ENCODE measurements at places on chromosomes 11 and 22.

DNA sequence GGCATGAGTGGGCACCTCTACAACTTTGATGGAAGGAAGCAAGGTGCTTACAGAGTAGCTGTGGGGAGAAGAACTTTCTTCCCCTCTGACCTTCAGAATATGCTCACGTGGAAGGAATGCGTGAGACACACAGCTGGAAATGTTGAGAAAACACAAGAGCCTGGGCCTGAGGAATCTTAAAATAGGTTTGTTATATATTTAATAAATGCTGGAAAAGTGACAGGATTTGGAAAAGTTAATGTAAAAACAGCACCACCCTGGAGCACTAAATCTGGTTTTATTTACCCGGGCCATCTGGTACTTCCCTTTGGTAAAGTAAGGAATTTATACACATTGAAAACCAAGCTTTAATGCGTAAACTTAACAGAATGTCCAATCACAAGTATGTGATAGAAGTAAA is 14.0 kb upstream of the AMPD3 start:
- no peak overlapping the region for H3K27ac ChIP-seq
- no peak overlapping the region for H3K4me3 ChIP-seq
- no peaks in the 10 kb centered on the region for H3K4me1 ChIP-seq
- H3K27me3 ChIP-seq: no peaks in the 10 kb centered on the region
- no peaks in the 10 kb centered on the region for H3K36me3 ChIP-seq

GRCh38 chr11:62010935-62011528 is 43.6 kb upstream of the FTH1 start:
- no peak for DNase-seq
- no peaks in the 10 kb centered on the region for H3K4me1 ChIP-seq

DNA sequence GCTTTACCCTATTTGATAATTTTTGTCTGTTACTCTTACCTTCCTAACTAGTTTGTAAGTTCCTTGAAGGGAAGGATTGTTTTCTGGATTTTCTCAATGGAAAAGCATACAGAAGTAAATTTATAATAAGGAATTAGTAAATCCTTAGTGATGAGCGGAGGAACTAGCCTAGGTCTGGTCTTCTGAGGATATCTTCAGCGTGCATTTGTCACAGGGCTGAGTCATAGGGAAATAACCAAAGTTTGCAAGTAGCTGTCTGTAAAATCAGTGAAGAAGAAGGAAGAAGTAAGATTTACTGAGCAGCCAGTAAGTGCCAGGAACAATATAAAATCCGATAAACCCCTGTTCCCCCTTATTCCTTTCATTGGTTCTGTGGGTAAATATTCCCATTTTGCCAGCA is 162.7 kb upstream of the SORL1-AS1 start:
- no peak overlapping the region for H3K4me3 ChIP-seq
- H3K27ac ChIP-seq: no peak overlapping the region
- DNase-seq: no peak
- H3K4me1 ChIP-seq: no peaks in the 10 kb centered on the region

DNA sequence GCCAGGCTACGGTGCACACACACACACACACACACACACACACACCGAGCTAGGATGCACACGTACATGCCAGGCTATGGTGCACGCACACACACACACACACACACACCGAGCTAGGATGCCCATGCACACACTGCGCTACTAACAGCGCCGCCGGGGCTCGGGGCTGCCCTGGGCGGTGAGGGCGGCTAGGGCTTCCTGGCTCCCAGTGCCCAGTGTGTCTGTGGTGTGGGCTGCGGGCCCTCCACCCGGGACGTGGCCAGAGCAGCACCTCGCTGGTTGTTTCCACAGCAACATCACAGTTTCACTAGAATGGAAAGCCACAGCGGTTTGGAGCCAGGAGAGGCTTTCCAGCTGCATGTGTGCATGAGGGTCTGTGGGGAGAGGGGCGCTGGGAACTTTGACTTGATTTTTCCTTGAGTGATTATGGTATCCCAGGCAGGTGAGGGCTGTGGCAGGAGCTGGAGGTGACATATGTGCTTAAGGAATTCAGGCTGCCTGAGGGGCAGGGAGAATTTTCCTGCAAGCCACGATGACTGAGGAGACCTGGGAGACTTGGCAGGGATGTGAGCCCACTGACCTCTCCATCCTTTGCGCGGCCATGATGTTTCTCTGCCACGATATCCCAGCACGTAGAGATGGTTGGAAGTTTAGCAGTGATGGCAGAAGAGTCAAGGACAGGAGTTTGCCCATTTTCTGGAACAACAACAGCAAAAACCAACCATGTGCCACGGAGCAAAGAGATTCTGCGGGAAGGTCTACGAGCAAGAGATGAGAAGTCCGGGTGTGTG is 195.9 kb downstream of the SNX19 start:
- no peak for DNase-seq
- H3K27ac ChIP-seq: no peak overlapping the region
- H3K27me3 ChIP-seq: no peaks in the 10 kb centered on the region
- H3K36me3 ChIP-seq: no peaks in the 10 kb centered on the region

DNA sequence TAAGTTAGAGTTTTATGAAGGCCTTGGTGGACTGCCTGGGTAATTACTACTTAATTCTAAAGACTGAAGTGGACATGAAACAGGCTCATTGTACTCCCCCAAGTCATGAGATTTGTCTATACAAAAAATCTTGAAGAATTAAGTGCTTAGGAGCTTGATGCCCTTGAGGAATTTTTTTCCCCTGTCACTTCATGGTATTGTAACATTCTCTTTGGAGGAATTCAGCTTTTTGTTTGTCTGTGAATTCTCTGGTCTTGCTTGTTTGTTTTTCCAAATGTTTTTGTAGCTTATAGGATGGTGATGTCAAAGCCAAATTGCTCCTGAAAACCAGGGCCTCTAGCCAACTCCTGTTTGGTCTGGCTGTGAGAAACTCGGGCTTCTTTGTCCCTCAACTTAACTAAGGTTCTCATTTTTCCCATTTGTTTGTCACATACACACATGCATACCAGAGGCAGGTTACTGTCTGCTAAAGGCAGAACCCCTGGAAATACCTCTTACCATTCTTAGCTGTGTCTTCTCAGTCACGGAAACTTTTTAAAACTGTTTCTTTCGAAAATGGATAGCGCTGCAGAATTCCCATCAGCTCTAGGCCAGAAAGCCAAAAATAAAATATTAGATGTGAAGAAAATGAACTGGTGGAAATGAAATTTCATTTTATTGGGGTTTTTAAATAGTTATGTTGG is 66.9 kb downstream of the AMOTL1 start:
- H3K27me3 ChIP-seq: no peaks in the 10 kb centered on the region
- no peak for DNase-seq
- H3K4me3 ChIP-seq: no peak overlapping the region
- no peaks in the 10 kb centered on the region for H3K36me3 ChIP-seq

DNA sequence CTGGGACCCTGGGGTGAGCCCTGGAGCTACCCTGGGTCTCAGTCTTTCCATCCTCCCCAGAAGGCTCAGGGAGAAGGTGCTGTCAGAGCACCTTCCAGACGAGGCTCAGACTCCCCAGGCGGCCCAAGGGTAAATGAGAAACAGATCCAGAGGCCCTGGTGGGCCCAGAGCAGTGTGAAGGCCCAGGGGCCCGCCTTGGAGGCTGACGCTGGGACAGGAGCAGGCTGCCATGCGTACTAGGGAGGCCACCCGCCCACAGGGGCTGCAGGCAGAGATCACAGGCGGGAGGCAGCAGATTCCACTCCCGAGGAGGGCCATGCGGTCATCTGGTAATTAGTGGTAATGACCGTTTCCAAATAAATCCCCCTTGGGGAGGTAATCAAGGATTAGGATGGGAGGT is 5.2 kb downstream of the WNT11 start:
- H3K4me1 ChIP-seq: peaks cover 5% of the 10 kb centered on the region
- no peak overlapping the region for H3K27ac ChIP-seq
- DNase-seq: no peak

DNA sequence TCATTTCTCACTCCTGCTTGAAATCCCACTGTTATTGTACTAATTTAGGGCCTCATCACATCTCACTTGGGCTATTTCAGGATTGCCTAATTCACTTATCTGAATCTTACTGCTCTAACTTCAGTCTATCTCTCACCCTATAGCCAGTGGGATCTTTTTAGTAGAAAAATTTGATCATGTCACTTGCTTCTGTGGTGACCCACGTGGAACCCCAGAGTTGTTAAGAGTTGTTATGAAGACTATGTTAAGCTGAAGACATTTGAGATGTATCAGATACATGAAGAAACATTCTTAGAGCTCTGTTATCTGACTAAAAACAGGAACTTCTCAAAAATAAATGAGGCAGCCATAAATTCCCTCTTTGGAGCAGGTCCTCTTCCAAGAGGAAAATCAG is 1375.6 kb upstream of the TENM4 start:
- no peaks in the 10 kb centered on the region for H3K4me1 ChIP-seq
- H3K4me3 ChIP-seq: no peak overlapping the region
- H3K36me3 ChIP-seq: no peaks in the 10 kb centered on the region
- no peaks in the 10 kb centered on the region for H3K27me3 ChIP-seq
- H3K27ac ChIP-seq: no peak overlapping the region

DNA sequence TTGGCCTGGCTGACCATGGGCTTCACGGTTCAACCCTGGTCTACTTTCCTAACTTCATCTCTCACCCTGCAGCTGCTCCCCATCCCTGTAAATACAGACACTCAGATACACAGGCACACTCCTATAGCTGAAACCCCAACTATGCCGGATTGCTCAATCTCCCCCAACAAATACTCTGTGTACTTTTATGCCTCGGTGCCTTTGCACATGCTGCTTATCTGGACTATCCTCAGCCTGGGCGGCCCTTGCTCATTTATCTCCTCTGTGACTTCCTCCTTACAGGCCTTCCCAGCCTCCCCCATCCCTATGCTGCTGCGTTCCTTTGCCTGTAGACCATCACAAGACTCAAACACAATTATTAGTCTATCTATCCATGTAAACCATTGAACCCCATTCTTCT is 76.6 kb downstream of the PKNOX2 start:
- H3K27ac ChIP-seq: no peak overlapping the region
- no peak overlapping the region for H3K4me3 ChIP-seq
- no peaks in the 10 kb centered on the region for H3K27me3 ChIP-seq

GRCh38 chr11:32610797-32611352 is 27.2 kb downstream of the EIF3M start:
- H3K36me3 ChIP-seq: no peaks in the 10 kb centered on the region
- no peak overlapping the region for H3K27ac ChIP-seq
- H3K27me3 ChIP-seq: no peaks in the 10 kb centered on the region
- no peak overlapping the region for H3K4me3 ChIP-seq
- no peak for DNase-seq
- no peaks in the 10 kb centered on the region for H3K4me1 ChIP-seq

GRCh38 chr11:118565051-118565450 is 680 bp downstream of the IFT46 start:
- H3K27me3 ChIP-seq: no peaks in the 10 kb centered on the region
- H3K4me1 ChIP-seq: no peaks in the 10 kb centered on the region
- peak overlapping the region; percentile 55 for H3K4me3 ChIP-seq
- no peak for DNase-seq
- peaks cover 28% of the 10 kb centered on the region for H3K36me3 ChIP-seq

DNA sequence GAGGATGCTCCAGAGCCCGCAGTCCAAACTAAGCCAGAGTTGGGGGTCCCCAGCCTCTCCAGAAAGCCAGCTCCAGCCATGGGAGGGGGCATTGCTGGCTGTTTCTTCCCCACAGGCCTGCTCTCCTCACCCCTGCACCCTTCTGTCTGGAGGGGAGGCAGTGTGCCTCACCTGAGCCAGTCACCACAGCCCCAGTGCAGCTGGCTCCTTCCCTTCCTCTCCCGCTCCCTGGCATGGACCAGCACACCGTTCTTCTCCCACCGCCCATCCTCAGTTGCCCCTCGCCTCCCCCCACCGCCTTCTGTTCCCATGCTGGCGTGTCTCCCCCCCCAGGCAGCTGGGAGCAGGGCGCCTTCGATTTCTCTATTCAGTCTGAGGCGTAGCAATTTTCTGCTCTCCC is 110.5 kb upstream of the THY1 start:
- H3K27me3 ChIP-seq: no peaks in the 10 kb centered on the region
- DNase-seq: no peak
- no peak overlapping the region for H3K27ac ChIP-seq
- H3K4me3 ChIP-seq: no peak overlapping the region
- H3K4me1 ChIP-seq: no peaks in the 10 kb centered on the region

DNA sequence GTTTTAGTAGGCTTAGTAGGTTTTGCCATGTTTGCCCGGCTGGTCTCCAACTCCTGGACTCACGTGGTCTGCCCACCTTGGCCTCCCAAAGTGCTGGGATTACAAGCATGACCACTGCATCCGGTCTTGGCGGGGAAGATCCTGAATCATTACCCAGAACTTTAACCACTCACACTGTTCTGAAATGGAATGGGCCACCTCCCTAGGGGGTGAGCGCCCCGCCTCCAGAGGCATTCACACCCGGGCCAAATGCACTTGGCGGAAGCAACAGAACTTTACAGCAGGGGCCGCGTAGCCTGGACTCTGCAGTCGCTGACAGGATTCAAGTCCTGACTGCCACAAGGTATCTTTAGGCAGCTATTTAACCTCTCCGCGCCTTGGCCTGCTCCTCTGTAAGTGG is 5.4 kb downstream of the CCDC86 start:
- H3K27me3 ChIP-seq: no peaks in the 10 kb centered on the region
- H3K4me3 ChIP-seq: no peak overlapping the region
- peaks cover 34% of the 10 kb centered on the region for H3K4me1 ChIP-seq
- H3K27ac ChIP-seq: no peak overlapping the region
